ENCODE measurements at places on chromosomes 1 and 21.
A peak's percentile ranks its signal among the peaks of the same experiment; 100 is the strongest.

DNA sequence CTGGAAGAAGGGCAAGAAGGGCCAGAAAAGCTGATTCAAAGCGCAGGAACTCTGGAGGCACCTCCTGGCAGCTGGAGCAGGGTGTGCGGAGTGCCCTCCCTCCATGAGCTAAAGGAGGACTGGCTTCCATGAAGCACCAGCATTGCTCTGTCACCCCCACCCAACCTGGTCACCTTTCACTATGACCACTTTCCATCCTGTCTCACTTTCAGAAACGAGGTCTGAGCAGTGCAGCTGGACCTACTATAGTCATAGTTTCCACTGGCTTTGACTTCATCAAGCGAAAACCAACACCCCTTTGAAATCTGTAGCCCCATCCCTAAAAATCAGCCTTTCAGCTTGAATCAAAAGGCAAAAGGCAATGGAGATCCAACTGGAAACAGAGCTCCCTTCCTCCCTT lies 84.8 kb upstream of the CACNA1E start:
- DNase-seq = no peak

DNA sequence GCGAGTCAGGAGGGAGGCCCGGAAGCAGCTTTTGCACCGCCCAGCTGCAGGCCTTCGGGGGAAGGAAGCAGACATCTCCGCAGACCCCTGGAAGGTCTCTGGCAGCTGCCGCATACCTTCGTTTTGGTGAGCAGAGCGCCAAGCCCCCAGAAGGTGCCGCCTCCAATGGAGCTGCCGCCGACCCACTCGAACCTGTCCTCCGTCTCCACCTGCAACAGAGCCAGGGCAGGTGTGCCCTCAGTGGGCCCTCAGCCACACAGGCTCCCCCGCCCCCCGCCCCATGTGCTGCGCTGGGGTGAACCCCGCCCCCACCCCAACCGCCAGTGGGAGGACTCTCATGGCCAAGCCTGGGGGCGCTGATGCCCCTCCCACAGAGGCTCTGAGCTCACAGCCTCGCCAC lies 6.2 kb downstream of the PANK4 start:
- DNase-seq = no peak

- DNase-seq = no peak
Measured at GRCh38 chr1:193417945-193418744, 231.7 kb upstream of the B3GALT2 start.

- DNase-seq = peak; percentile 60
Measured at GRCh38 chr1:156489166-156489934, 11.2 kb downstream of the MEF2D start.

- DNase-seq = no peak
Measured at GRCh38 chr1:67791261-67791660, 42.0 kb downstream of the GNG12 start.

DNA sequence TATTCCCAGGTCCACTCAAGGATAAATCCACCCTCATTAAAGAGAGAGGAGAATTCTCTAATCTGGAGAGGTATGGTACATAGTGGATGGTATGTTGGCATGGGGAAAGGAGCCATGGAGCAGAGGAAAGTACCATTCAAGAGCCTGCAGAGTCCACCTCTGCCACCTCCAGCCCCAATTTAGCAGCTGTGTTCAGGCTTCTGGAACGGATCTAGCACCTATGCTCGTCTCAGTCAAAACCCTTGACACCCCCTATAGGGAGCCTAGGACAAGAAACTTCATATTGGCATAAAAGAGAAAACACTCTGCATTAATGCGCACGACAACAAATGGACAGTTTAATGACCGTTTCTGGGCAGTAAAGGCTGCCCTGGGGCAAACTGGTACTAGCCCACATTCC lies 161.1 kb upstream of the FAM78B start:
- no peak for DNase-seq

GRCh38 chr1:19974822-19975416 lies 4.5 kb downstream of the PLA2G2A start:
- DNase-seq = peak; percentile 66

DNA sequence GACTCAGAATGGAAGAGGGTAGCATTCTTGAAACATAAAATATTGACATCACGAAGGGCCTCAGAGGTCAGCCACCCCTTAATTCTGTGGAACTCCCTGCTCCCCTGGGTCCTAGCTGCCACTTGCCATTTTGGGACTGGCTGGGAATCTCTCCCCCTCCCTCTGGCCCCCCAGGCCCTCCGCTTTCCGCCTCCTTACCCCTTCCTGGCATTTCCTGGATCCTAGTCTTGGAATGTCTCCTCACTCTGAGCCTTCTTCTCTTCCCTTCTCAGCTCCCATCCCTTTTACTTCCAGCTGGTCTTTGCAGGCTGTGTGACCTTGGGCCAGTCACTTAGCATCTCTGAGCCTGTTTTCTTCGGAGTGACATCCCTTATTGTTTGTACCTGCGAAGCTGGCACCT lies 4.5 kb downstream of the PADI1 start:
- no peak for DNase-seq

- DNase-seq = no peak
Measured at GRCh38 chr1:151596166-151596953, 15.5 kb upstream of the SNX27 start.

DNA sequence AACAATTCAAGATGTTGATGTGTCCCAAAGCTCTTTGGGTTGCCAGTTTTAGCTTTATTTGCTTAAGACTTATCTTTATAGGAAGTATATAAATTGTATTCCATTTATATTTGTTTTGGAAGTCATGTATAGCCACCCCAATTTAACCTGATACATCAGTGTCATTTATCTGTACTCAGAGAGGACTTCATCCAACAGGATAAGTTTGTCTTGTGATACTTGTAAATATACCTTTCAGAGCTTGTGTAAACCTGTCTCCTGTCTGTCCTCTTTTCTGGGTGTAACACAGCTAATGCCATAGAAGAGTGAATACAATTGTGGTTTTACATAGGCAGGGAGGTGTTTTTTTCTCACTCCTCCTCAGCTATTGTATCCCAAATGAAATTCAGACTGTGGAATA lies 10.4 kb downstream of the PTGFR start:
- DNase-seq = no peak

- no peak for DNase-seq
Measured at GRCh38 chr1:223068900-223069665, 74.0 kb downstream of the TLR5 start.

DNA sequence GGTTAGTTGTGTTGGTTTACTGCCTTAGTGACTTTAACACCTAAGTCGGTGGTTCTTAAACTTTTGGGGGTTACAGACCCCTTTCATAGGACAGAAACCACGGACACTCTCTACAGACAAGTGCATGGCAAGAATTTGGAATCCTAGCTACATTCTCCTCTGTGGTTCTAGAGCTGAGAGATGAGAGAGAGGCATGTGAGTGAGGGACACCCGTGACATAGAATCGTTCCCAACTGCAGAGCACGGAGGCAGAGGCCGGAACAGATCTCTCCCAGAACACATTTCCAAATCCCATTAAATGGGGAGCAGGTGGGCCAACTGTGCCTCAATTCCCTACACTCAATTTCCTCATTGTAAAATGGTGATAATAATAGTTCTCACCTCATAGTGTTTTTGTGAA lies 60.7 kb downstream of the DAB1 start:
- DNase-seq = no peak

DNA sequence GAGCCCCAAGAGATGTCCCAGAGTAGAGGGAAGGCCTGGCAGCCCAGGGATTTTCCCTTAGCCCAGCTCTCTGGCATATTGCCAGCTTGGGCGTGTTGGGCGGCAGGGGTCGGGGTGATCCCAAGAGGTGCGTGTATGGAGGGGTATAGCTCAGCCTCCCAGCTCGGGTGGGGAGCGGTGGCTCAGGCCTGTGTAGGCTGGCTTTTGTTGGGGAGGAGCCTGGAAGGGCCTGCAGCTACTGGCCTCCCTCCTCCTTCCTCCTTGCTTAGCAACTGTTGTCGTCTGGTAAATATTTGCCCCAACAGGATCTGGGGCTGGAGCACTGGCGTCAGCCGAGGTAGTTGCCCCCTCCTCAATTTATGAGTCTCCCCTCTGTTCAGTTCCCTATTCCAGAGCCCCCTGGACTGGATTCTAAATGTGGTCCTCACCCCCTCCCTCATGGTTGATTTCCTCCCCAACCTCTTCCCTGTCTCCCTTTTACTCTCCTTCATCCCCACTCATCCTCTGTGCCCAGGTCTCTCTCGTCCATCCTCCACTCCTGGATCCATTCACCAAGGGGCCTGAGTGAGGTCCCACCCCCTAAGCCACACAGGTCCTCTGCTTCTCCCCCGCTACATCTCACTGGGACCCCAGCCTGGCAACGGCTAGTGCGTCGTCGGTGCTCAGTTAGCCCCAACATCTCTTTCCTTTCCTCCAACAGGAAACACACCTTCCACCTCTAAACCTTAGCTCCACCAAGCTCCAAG lies 10.3 kb upstream of the LMNA start:
- peak; percentile 44 for DNase-seq

- no peak for DNase-seq
Measured at GRCh38 chr21:17402937-17403336, 109.9 kb upstream of the CXADR start.

DNA sequence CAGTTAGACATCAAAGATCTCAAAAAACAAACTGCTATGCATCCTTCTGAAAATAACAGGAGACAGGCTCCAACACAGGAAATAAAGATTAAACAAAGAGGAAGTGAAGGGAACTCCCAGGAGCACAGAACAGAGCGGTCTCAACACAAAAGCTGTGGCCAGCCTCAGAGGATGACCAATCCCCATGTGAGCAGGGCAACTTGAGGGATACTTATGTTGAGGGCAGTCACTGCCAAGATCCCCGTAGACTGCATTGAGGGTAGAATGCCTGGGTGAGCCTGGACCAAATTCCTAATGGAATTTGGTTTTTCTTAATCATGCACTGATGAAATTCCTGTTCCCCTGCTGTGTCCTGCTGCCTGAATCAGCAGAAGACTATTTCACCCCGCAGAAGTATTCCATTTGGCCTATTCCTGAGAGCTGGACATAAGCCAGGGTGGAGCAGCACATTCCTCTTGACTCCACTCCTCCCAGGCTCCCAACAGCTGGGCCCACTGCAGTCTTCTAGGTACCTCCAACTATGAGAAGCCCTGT lies 49.0 kb downstream of the JAK1 start:
- DNase-seq = no peak

GRCh38 chr1:154955039-154955717 lies 721 bp downstream of the PBXIP1 start:
- DNase-seq = peak; percentile 49

DNA sequence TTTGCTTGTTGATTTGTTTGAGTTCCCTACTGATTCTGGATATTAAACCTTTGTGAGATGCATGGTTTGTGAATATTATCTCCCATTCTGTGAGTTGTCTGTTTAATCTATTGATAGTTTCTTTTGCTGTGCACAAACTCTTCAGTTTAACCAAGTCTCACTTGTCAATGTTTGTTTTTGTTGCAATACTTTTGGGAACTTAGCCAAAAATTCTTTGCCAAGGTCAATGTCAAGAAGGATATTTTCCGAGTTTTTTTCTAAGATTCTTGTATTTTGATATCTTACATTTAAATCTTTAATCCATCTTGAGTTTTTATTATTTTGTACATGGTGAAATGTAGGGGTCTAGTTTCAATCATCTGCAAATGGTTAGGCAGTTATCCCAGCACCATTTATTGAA lies 1230.7 kb upstream of the NCAM2 start:
- no peak for DNase-seq

GRCh38 chr1:246404078-246404477 lies 103.0 kb downstream of the SMYD3 start:
- DNase-seq = no peak

- DNase-seq = peak; percentile 86
Measured at GRCh38 chr1:10941891-10942541, 70.4 kb upstream of the TARDBP start.

- peak; percentile 45 for DNase-seq
Measured at GRCh38 chr1:217133958-217134856, 411.0 kb upstream of the ESRRG start.

- peak; percentile 53 for DNase-seq
Measured at GRCh38 chr1:69700770-69701169, 133.0 kb downstream of the LRRC7 start.

- no peak for DNase-seq
Measured at GRCh38 chr21:26443291-26443690, 129.8 kb downstream of the CYYR1 start.

GRCh38 chr1:231220801-231221200 lies 20.2 kb upstream of the GNPAT start:
- no peak for DNase-seq

- no peak for DNase-seq
Measured at GRCh38 chr1:115142616-115143015, 53.3 kb upstream of the TSPAN2 start.

DNA sequence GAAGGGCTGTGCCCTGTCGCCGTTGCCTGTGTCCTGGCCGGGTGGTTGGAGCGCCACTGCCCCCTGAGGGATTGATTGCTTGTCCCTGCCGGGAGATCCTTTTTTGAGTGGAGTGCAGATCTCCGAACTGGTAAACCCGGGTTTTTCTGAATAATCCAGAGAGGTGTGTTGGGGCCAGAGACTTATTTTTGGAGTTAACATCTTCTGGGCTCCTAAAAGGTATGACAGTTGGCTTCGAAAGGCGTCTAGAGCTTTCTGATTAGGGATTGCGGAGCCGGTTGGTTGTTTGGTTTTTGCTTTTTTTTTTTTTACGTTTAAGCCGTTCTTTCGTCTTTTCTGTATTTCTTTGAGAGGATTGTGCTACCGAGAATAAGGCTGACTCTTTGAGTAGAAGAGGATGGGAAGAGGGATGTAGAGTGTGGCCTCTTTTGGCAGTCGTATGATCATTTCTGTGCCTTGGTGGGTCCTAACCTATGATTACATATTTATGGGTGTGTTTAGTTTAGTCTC lies 756 bp downstream of the RLF start:
- DNase-seq = no peak

- DNase-seq = no peak
Measured at GRCh38 chr1:91754348-91754747, 131.6 kb downstream of the TGFBR3 start.

- DNase-seq = no peak
Measured at GRCh38 chr1:152951711-152952110, 4.7 kb downstream of the SPRR5 start.

DNA sequence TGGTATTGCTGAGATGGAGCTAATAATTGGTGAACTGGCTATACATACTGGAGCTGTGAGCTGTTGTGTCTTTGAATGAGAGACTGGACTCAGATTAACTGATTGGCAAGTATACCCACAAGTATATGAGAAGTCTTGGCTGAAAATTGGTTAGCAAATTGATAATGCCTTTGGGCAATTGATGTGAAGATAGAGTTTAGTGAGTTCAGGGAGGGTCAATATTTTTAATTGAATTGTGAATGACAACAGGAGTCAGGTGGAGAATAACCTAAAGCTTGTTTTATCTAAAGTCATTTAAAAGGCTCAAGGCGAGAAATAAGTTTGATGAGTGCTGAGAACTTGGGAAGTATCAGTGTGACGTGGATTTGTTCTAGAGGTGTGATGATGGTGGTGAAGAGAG lies 27.5 kb downstream of the NCAM2 start:
- no peak for DNase-seq

DNA sequence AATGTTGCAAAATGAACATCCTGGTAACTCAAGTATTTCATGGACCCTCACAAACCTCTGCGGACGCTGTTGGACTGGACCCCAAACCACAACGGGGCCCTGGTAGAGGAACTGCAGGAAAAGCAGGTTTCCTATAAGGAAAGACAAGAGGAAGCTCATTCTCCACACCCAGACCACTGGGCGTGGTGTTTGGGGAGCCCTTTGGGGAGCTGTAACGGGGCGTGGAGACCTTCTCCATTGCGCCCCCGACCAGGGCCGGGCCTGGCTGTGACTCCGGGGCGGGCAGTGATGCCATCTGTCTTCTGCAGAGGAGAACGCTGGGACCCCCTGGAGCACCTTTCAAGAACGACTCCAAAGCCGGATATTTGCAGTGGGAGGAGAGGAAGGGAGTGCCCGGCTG lies 30.0 kb upstream of the AGPAT3 start:
- DNase-seq = no peak

- no peak for DNase-seq
Measured at GRCh38 chr1:184037849-184038591, 492 bp upstream of the COLGALT2 start.

GRCh38 chr1:235644693-235645305 lies 4.8 kb downstream of the GNG4 start:
- no peak for DNase-seq
